ENCODE measurements at places on chromosomes 4 and X.

- no peak for DNase-seq
Observed at GRCh38 chr4:149605601-149606378, 209.9 kb downstream of the IQCM start.

- no peak for DNase-seq
Observed at GRCh38 chr4:82681754-82682153, 116.8 kb downstream of the SCD5 start.

GRCh38 chr4:154471526-154472331 lies 19.9 kb downstream of the DCHS2 start:
- DNase-seq, result peak; percentile 52

DNA sequence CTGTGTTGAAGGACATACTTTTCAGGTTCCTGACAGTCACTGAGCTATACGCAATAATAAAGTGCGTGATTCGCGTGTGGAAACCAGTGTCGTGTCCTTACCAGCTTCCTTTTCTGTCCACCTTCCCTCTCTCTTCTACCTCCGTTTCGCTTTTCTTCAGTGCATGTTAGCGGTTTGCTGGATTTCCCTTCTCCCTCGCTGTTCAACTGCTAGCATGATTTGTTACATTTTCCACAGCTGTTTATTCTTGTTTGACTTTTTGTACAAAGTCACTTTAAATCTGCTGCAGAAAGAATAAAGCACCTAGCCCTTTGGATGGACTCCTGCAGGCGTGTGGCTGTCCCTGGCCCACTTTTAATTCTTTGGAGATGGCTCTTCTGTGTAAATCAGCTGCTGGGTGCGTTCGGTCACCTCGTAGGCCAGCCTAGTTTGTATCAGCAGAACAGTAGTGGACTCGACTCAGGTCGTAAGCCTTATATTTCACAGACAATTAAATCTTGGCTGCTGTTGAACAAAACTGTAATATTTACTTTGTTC lies 8.9 kb upstream of the HAND2 start:
- no peak for DNase-seq

- no peak for DNase-seq
Observed at GRCh38 chr4:82802911-82803310, 4.3 kb upstream of the SCD5 start.

DNA sequence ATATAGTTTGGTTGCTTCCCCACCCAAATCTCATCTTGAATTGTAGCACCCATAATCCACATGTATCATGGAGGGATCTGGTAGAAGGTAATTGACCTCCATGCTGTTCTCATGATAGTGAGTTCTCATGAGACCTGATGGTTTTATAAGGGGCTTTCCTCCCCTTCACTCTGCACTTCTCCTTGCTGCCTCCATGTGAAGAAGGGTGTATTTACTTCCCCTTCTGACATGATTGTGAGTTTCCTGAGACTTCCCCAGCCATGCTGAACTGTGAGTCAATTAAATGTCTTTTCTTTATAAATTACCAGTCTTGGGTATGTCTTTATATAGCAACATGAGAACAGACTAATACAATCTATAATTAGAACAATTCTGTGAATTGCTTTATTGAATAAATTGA lies 11.9 kb upstream of the DCAF4L1 start:
- DNase-seq, result no peak

- DNase-seq, result no peak
Observed at GRCh38 chrX:150558424-150558823, 10.0 kb upstream of the MTM1 start.

- no peak for DNase-seq
Observed at GRCh38 chr4:108622828-108623227, 2.5 kb downstream of the RPL34 start.

DNA sequence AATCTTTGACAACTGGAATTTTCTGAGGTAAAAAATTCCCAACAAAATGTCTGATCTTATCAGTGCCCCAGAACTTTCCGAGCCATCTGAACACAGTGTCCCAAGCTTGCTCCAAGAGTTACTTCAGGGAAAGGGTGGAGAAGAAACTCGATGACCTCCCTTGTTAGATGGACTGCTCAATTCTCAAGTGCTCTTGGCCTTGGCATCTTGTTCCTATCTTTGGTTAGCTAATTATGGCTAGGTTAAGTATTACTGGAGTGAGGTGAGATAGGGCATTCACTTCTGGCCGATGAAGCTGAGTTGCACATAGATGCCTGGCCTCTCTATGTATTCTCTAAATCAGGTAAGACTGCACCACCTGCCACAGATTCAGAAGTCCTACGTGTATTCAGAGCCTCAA lies 9.1 kb upstream of the S100G start:
- DNase-seq, result no peak

DNA sequence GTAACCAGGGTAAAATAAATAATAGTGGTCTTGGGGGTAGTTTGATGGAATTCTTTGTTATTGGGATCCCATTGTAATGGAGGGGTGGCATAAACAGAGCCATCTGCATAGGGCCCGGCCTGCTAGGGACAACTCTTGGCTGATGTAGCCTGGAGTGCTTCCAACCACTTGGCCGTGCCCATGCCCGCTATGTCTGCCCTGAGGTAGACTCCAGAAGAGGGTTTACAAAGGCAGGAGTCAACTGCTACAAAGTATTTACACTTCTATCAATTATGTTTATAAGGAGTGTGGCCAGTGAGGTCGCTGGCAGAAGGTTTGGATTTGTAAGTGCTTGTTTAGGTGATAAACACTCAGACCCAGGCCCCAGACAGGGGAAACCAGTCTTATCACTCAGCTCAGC lies 8.1 kb downstream of the RASL11B start:
- DNase-seq, result no peak

DNA sequence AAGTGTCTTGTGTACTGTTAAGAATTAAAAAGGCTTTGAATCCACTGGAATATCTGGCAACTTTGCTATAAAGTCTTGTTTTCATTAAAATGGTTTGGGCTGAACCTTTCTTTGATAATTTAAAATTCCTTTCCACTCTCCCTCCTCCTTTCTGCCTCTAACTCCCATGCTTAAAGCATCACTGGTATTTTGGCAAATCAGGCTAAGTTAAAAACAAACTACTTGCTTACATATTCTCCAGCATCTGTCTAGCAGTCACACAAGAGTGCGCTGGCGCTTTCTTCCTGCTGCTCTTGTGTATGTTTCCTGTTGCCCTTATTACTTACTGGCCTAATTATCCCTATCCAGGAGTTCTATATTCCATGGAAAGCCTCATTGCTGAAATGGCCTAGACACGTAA lies 136.6 kb downstream of the VEGFC start:
- DNase-seq, result peak; percentile 27

DNA sequence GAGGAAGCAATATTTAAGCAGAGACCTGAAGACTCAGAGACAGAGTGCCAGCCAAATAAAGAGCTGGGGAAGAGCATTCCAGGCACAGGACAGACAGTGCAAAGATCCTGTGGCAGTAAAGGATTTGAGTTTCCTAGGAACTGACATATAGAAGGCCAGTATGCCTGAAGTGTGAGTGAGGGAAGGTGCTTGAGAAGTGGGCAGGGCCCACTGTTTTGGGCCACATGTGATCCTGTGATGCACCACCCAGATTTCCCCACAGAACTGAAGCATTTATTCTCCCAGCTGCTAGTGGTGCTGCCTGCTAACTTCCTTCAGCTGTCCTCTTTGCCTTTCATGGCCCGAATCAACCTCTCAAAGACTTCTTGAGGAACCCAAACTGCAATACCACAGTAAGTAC lies 23.9 kb upstream of the ASB5 start:
- DNase-seq, result no peak

GRCh38 chrX:70470850-70471289 lies 26.2 kb downstream of the DLG3 start:
- no peak for DNase-seq

- no peak for DNase-seq
Observed at GRCh38 chrX:132591719-132592275, 103.0 kb upstream of the MBNL3 start.

DNA sequence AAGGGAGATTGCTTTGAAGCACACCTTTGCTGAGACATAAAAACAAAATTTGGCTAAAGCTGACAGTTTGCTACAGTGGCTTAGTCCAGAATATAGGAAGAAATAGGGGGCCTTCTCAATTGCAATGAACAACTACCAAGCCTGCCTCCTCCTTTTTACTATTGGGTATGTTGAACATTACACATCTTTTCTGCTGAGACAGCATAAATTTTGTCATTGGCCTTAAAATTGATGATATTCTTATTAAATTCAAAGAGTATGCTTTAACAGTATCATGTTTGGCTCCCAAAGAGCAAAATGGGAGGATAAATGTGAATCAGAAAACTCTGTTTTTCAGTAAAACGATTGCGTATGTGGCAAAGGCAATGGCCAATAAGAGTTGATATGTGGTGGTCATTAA lies 721.9 kb upstream of the IGFBP7 start:
- DNase-seq, result no peak

- no peak for DNase-seq
Observed at GRCh38 chrX:154698630-154699248, 45.4 kb upstream of the CTAG2 start.

GRCh38 chrX:39633293-39633692 lies 464.5 kb downstream of the BCOR start:
- DNase-seq, result no peak

- DNase-seq, result peak; percentile 20
Observed at GRCh38 chrX:12065251-12065650, 73.0 kb upstream of the FRMPD4 start.

DNA sequence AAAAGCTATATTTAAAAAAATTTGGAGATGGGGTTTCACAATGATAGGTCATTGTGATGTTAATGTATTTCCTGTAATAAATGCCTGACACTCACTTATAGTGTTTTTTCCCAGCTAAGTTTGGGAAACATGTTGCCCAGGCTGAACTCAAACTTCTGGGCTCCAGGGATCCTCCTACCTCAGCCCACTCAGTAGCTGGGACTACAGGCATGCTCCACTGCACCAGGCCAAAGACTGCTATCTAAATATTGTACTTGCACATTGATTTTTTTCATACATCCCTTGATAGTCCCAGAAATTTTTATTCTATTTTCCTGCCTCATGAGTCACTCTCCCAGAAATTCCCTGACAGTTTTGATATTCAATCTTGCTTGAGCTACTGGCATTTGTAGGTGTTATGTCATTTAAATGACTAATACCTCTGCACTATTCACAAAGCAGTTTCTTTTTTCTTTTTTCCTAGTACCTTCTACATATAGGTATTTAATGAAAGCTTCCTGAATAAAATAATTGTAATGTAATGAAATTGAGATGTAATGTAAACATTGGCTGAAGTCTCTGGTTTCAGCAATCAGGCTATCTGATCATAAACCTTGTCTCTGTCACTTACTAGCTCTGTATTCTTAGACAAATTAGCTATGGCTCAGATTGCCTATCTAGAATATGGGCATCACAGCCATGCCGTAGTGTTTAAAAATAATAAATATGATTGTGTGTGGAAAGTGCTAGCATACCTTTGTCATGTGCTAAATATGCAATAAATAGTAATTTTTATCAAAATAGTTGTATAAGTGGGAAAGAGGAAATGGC lies 1973.0 kb upstream of the AGA start:
- DNase-seq, result no peak

DNA sequence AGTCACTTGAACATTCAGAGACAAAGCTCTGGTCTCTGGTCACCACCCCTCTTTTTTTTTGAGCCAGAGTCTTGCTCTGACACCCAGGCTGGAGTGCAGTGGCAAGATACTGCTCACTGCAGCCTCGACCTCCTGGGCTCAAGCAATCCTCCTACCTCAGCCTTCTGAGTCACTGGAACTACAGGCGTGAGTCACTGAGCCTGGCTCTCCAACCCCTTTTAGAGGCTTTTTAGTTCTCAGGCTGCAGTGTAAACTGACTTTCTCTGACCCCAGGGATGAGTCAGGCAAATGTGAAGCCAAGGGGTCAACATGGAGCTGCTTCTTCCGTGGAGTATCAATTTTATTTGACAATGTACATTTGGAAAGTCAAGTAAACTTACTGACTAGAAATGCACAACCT lies 229.2 kb downstream of the PTTG2 start:
- DNase-seq, result no peak

- peak; percentile 22 for DNase-seq
Observed at GRCh38 chr4:177809791-177810190, 367.6 kb upstream of the AGA start.

DNA sequence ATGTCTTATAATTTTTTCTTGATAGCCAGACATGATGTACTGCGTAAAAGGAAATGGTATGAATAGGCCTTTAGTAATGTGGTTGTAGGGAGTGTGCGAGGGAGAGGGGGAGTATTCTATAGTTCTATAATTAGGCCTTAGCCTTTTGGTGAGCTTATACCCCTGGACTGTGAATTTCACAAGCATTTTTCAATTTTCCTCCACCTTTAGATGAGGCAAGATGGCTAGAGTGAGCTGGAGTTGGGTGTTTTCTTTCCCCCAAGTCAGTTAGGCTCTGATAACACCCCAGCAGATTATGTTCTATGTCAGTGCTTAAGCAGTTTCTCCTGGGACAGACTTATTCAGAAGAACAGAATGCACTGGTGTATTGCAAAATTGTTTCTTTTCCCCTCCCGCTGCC lies 210.2 kb upstream of the NPY2R start:
- DNase-seq, result no peak

DNA sequence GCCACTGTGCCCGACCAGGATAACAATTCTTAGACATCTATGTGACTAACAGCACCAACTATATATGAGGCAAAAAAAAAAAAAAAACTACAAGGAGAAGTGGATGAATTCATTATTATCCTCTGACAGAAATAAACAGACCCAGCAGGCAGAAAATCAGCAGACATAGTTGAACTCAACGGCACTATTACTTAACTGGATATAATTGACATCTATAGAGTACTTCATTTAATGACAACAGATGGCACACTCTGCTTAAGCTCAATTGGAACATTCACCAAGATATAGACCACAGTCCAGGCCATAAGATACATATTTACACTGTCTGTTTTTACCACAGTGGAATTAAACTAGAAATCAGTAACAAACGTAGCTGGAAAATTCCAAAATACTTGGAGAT lies 13.3 kb downstream of the CLDN22 start:
- DNase-seq, result no peak

DNA sequence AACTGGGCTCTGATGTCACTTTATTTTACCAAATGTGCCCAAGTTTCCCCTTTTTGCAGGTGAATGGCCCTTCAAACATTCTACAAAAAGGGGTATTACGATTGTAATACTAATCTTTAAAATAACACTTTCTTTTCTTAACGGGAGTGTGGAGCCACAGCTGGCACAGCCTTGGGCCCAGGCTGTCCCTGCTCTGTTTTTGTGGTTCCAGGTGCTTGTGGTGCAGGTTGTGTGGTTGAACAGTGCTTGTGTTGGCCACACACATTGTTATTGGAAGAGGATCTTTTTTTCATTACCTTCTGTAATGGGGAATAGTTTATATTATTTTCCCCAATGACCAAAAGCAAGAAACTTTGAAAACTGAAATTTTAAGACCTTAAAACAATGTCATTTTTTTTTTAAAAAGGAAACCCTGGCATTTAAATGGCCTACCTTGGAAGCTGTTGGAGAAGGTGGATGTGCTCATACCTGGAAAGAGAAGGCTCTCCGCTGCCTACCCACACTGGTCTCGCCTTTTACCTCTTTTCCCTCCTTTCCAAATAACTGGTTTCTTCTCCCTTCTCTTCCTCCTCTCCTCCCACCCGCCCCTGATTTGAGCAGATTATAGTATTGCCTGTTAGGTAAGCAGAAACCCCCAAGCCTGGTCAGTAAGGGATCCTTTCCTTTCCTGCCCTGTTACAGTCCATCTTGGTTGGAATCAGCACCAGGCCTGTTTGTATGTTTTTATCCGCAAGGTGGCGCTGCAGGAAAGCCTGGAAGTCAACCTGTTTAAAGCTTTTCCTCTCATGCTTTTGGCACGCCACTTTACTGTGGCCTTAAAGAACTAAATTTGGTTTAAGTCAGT lies 28.6 kb downstream of the HADH start:
- peak; percentile 85 for DNase-seq

- no peak for DNase-seq
Observed at GRCh38 chr4:13481569-13481968, 2.6 kb downstream of the RAB28 start.
